Cardiac septum (tissue), 1 donor: ENCODE measurements at places on chromosomes 13 and 19. TPM values are rescaled to one million over a fixed set of nuclear protein-coding genes. Genes with fewer than 3 reads are reported as not detected.
A peak's percentile ranks its signal among the peaks of the same experiment; 100 is the strongest.

DNA sequence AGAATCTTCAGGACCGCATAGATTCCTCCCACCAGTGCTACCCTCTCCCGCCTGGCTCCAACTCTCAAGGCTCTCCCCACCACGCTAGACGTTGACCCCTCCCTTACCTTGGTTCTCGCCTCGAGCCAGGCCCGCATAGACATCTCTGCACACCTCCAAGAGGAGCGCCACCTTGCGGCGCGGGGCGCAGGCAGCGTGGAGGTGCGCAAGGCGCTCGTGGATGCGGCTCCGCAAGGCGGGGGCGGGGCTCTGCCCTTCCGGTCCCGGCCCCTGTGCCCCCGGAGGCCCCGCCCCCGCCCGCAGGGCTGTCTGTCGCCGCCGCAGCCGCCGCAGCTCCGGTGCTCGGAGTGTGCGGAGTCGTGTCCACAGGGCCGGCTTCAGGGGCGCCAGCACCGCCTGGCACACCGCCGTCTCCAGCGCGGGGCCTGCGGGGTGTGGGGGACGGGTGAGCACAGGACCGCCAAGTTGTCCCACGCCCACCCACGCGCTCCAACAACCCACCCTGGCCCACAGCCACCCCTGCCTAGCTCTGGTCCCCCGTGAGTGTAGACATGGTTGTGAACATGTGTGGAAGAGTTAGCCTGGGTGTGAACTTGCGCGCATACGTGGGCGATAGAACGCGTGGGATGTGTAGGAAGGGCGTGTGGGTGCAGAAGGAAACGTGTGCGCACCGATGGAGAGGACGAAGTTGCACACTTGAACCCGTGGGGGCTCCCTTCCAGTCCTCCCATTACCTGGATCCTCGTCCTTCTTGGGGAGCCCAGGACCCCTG, 8.1 kb downstream of the RINL start:
- peak; percentile 93 for DNase-seq

- no peak for DNase-seq
Observed at GRCh38 chr13:47094734-47095434, 198.0 kb upstream of the HTR2A start.

Gene HS6ST3
- total RNA-seq, result 1.4 TPM

- no peak for DNase-seq
Observed at GRCh38 chr13:42626176-42626860, 52.4 kb downstream of the TNFSF11 start.

GRCh38 chr19:1325568-1326294, 40.1 kb downstream of the EFNA2 start:
- DNase-seq, result no peak

DNA sequence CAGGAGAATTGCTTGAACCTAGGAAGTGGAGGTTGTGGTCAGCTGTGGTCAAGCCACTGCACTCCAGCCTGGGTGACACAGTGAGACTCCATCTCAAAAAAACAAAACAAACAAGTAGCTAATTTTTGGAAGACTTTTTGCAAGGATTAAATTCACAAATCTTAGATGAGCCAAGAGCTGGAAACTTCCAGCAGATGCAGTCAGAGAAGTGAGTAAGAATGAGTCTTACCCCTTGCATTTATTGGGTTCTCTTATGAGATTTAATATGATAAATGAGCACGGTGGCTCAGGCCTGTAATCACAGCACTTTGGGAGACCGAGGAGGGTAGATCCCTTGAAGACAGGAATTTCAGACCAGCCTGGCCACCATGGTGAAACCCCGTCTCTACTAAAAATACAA, 44.9 kb upstream of the NBEA start:
- DNase-seq, result no peak

Gene PRR36
- total RNA-seq, result 0.13 TPM

Gene ZNF573
- 9.9 TPM for total RNA-seq

DNA sequence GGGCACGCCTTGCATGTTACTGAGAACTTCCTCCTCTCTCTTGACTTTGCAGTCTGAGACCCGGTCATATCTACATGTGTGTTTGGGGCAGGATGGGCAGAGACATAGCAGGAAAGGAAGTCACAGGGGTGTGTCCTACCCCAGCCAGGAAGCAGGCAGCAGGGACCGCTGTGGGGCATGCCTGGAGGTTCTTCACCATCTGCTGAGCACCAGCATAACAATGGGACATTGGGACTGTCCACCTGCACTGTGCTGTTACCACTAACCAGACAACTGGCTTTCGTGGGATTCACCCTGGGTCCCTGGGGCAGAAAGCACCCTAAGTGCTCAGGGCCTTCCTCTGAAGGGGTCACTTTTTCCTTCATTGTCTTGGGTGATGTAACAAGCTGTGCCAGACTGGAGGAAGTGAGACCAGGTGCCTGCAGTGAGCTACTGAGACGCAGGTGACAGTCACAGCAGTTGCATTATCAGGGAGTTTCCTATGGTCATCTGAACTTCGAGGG, 2.6 kb upstream of the HAUS5 start:
- DNase-seq, result no peak

Gene ANKRD24
- 1.6 TPM for total RNA-seq

Gene ACER1
- not detected for total RNA-seq

DNA sequence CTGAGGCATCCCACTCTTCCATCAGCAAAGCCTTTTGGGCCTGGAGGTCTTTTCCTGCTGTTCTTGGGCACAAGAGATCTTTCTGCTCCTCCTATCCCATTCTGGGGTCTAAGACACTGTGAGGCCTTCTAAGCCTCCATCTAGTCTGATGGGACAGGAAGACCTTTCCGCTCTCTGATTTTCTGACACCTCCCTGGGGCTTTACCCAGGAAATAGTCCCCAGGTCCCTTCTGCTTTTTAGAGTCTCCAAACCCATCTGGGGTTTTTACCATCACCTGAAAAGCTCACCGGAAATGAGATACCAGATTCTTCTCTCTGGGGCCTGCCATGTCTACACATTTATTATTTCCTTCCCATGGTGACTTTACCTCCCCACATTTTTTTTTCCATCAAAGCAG, 21.1 kb downstream of the CLEC17A start:
- DNase-seq, result no peak

DNA sequence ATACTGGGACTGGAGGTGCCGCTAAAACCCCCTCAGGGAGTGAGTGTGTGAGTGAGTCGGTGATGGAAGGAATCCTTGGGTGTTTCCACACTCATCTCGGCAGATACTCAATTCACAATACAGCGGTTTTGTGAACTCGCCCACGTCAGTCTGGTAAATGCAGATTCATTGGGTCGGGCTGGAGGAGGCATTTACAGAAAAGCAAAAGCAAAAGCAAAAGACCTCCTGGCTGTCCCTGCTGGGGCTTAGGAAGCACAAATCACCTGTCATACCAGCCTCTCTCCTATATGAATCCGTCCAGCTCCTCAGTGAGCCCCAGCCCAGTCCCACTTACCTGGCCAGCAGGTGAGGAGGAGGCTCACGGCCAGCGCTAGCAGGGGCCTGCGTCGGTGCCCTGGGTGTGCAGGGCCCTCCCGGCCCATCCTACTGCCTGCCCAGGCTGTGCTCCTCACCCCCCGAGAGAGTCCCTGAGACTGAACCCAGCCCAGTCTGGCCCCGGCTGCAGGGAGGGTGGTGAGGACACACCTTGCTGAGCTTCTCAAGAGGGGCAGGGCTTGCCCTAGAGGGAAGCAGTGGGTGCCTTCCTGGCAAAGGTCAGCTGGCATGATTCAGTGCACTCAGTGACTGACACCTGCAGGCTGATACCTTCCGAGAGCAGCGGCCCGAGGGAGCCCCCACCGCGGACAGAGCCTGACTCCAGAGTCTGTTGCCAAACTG, at the start of gene MUC16:
TSS of gene MUC16 (minus strand) at position 475 of the 717 bp plus-strand sequence.
- no peak for DNase-seq

DNA sequence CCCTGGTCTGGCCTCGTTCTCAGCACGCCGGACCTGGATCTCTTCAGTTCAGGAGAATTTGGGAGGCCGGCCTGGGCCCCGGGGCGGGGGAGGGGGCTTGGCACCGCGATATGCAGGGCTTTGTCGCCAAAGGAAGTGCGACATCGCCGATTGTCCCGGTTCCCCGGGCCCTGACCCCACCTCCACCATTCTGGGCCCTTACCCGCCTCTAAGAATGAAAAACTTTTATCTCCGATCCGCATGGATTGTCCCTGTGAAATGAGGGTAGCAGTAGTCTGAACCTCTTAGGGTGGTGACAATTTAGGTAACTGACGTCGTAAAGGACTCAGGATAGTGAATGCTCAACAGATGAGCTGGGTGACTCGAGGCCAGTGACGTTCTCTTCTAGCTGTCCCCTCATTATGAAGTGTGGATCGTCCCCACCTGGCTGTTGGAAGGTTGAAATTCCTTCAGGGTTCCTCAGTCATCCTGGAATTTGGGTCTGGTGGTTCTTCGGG, 650 bp downstream of the DDA1 start:
- DNase-seq, result no peak

Gene PSG3
- not detected for total RNA-seq

GRCh38 chr13:49516467-49516866, 20.7 kb downstream of the PHF11 start:
- no peak for DNase-seq

DNA sequence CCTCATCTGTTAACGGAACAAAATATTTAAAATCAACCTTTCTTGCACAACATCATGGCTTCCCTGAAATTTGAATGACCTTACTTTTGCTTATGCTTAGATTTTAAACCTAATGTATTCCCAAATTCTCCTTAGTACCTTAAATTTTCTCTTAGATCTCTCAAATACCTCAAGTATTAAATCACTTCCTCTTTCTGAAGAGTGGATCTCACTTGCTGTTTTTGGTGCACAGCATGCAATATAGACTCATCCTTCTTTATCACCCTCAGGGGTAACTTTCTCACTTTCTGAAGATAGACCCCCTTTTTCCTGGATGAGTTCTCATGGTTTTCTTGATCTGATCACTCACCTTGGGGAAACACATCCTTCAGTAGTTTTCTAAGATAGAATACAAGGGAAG, 871.7 kb downstream of the DACH1 start:
- no peak for DNase-seq

GRCh38 chr13:112835796-112836195, 133.2 kb upstream of the MCF2L start:
- no peak for DNase-seq

Gene SHANK1
- 1.3 TPM for total RNA-seq

- no peak for DNase-seq
Observed at GRCh38 chr13:25169951-25170553, 2.0 kb downstream of the AMER2 start.

DNA sequence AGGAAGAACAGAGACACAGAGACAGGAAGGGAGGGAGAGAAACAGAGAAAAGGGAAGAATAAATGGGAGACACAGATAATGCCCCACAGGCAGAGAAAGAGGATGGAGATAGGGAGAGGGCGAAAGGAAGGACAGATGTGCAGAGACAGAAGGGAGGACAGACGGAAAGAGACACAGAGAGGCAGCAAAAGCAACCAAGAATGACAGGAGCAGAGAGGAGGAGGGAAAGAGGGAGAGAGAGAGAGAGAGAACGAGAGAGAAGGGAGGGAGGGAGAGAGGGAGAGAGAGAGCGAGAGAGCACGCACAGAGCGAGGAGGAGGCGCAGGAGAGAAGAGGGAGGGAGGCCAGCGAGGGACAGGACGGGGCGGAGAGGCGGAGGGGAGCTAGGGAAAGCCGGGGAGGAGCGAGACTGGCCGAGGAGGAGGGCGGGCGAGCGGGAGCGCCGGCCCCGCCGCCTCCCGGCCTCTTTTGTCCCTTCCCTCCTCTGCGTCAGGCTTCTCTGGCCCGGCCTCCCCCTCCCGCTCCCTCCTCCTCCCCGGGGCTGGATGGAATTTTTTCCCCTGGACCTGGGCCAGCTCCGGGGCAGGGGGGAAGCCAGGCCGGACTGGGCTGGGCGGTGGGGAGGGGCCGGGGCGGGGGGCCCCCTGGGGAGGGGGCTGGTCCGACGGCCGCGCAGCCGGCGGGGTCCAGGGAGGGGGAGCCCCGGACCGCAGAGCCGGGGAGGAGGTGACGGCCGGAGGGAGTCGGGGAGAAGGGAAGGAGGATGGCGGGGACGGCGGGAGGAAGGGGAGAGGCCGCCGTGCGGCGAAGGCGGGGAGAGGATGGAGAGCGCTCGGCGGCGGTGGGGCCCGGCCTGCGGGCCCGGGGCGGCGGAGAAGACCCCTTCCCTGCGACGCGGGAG, 4.2 kb upstream of the SPACA6 start:
- peak; percentile 96 for DNase-seq

- DNase-seq, result no peak
Observed at GRCh38 chr13:40875583-40875982, 86.2 kb downstream of the SLC25A15 start.

DNA sequence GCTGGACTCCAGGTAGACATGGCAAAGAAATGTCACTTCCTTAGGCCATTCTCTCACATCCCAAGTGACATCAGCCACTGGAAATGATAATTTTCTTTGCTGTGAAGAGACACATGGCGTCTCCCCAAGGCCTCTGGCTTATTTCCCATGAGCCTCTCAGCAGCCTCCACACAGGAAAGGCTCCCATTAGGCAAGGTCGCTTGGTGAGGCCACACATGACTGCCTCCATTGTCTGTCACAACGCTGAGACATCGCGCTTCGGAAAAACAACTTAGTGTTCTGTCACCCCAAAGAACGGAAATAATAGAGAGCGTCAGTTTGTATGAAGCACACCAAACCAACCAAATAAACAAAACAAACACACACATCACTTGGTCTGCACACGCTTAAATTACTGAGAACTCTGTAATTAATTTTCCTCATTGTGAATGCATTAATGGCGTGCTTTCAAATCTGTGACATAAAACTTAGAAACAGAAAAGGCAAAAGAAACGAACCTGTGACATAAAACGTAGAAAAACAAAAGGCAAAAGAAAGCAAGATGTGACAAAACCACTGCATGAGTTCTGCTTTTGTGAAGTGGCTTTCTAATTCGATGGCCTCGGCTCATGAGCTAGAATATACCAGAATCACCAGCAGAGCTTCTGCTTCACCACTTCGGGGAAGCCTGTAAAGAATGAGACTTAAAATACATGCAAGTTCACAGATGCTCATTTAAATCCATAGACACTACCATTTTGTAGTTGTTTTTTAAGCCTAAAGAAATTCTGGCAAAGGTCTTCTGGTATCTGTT, 404.2 kb upstream of the SGCG start:
- DNase-seq, result no peak

DNA sequence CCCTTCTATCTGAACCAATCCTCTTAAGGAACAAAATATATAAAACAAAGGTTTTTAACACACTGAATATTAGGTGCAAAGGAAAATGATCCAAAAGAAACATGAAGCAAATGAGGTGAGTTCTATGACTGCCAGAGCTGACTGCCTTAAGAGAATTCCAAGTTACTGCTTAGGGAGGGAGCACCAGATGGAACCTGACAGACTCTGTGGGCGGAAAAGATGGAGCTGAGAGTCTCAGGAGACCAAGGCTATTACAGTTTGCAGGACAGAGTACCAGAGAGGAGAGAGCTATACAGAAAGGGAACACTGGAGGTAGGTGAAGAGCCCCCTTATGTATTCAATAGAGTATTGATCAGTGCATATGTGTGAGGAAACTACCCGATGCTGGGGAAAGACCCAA, 87.2 kb downstream of the B3GLCT start:
- no peak for DNase-seq

DNA sequence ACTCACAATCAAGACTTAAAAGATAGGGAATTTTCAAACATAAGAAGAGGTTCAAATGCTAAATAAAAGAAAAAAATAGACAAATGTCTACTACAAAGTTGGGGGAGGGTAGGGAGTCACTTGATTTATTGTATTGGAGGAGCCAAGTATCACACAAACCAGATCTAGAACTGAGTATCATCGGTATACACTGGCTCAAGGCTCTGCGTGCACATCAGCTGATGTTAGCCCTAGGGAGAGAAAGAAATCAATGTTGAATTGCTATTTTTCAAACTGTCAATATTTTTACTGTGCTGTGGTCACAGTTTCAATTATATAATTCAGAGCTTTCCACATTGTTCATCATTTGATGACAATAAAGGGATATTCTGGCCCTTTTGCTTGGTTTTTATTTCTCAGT, 54.9 kb upstream of the RXFP2 start:
- no peak for DNase-seq

- DNase-seq, result no peak
Observed at GRCh38 chr13:79037197-79037596, 368.9 kb downstream of the RBM26 start.
